ENCODE measurements at places on chromosomes 12 and 14.

DNA sequence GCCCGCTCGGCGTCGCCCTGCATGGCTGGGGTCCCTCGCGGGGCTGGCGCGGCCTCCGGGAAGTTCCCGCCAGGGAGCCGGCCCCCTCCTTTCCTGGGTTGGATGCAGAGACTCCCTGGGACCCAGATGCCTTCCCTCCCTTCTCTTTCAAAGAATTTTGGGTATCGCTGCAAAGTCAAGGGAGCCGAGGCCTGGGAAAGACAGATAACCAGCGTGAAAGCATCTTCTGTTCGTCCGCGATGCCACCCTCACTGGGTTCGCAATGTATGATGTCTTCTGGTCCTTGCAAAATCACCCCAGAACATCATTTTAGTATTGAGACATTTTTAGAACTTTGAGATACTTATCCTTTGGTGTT is 451 bp downstream of the IRAK3 start:
- no peak for DNase-seq

- DNase-seq: no peak
These were observed 36.3 kb downstream of the RPS29 start for GRCh38 chr14:49549881-49550280.

GRCh38 chr14:94373708-94374107 is 14.7 kb downstream of the SERPINA1 start:
- DNase-seq: no peak

DNA sequence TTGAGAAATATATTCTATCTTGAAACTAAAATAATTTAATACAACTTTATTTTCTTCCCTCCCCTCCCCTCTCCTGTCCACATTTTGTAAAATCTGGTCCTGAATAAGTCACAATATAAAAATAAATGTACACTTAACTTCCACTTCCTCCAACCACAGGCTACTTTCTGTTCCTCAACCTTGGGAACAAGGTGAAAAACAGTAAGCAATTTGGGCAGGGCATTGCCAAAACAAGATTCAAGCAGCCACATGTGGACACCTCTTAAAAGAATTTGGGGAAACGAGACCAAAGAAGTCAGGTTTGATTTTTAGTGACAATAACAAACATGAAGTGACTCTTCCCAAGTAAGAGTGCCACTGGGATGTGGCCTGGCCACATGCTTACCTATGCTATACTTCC is 115.7 kb downstream of the PTPRQ start:
- DNase-seq: no peak

DNA sequence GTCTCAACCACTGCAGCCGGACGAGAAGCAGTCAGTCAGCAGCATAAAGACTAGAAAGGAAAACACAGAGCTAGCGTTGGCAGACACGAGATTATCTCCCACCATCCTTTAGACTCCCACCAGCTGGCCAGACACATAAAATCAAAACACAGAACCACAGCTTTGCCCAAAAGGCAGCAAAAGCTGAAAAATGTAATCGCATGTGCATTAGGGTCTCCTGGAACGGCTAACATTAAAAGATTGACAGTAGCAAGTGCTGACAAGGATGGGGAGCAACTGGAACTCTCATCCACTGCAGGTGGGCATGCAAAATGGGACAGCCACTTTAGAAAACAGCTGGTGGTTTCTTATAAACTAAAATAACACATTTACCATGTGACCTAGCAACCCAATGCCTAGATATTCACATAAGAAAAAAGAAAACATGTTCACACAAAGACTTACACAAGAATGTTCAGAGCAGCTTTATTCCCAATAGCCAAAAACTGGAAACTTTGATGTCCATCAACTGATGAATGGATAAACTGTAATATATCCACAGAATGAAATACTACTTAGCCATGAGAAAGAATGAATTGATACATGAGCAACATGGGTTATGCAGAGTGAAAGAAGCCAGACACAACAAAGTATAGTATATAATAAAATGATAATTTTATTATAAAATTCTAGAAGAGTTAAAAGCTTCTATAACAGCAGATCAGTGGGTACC is 37.7 kb downstream of the NCOR2 start:
- no peak for DNase-seq

DNA sequence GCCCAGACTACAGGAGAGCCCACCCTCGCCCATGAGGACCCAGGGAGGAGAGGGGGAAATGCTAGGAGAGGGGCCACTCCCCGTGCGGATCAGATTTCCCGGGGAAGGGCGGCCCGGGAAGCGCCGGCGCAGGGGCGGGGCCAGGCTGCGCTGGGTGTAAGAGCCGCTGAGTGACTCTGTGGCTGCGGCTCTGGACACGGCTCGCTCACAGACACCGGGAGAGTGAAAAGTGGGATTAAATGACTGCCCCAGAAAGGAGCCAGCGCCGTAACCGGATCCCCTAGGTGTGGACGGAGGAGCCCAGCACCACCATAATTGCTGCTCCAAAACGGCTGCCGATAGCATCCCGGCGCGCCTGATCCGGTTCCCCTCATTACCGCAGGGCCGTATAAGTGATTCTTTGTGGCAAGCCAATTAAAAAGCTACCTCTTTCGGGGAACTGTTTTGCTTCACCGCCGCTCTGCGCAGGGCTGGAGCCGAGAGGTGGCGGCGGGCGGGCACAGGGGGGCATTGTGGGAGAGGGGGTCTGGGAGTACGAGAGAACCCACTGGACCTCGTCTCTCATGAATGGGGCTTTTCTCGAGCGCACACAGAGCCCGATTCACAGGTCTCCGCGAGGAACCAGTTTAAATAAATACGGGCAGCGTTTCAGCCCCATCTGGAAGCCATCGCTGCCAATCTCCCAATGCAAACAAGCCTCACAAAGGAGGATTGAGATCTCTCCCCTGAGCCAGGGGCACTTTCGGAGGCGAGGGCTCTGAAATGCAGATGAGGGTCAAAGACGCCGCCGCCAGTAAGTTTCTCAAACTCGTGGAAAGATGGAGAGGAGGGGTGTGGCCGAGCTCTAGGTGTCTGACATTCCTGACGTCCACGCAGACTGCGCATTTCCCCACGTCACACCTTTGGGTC is 2.5 kb downstream of the COL2A1 start:
- peak; percentile 32 for DNase-seq
